NCI-H2029 treated with DMSO at 0.1 percent for 48 hours (cell line): ENCODE measurements at places on chromosomes 11 and 22.

- DNase-seq = no peak
These were observed 105.7 kb upstream of the B3GAT1 start for GRCh38 chr11:134517621-134518293.

DNA sequence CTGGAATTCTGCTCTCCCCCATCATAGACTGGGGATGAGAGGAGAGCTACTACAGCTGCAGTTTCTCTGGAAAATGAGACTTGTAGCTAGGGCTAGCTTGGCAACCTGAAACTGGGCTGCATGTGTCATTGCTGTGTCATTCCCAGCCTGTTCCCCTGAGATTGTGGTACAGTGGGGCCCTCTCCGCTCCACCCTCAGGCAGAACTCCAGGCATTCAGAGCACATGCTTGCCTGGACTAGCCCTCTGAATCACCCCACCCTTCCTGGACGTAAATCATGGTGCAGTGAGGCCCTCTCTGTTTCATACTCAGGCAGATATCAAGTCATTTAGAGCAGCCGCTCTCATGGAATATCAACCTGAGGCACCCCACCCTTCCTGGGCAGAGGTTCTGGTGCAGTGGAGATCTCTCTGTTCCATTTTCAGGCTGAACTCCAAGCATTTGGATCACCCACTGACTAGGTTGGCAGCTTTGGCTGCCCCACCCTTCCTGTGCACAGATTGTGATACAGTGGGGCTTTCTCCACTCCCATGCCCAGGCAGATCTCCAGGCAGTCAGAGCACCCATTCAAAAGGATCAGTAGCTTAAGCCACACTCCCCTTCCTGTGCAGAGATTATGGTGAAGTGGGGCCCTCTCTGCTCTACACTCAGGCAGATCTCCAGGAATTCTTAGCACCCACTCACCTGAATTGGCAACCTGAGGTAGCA is 274.4 kb downstream of the C11orf87 start:
- DNase-seq = no peak

DNA sequence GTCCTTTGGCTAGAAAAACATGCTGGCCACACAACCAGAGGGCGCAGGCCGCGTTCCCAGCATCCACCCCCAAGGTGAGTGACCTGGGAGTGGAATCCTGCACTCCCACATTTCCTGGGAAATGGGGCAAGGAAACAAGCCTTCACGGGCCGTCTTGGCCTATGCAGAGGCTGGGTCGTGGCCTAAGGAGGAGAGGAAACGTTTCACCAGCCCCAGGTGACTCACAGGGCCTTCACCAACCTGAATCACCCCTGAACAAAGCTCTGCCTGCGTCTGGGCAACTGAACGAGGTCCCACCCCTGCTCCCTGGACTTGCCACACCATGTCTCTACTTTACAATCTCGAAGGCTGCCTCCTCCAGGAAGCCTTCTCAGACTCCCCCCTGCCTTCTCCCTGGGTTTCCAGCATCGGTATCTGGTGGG is 13.2 kb downstream of the MYH9 start:
- no peak for DNase-seq

- no peak for DNase-seq
These were observed 22.4 kb upstream of the LRRC10B start for GRCh38 chr11:61486011-61486620.

DNA sequence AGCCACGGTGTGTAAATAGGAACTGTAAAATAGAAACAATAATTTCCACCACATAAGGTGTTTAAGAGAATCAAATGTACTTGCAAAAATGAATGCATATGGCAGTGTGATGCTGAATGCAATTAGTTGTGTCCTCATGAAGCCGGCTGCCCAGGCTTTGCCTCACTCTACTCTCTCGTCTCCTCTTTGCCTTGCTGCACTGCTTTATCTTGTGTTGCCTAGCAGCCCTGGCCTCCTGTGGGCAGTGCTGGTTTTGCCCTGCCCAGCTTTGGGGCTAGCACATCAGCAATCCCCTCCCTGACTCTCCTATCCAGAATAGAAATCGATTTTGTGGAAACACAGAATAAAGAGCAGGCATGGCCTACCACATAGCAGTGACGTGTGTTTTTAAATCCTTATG is 30.0 kb downstream of the LRRC32 start:
- no peak for DNase-seq

DNA sequence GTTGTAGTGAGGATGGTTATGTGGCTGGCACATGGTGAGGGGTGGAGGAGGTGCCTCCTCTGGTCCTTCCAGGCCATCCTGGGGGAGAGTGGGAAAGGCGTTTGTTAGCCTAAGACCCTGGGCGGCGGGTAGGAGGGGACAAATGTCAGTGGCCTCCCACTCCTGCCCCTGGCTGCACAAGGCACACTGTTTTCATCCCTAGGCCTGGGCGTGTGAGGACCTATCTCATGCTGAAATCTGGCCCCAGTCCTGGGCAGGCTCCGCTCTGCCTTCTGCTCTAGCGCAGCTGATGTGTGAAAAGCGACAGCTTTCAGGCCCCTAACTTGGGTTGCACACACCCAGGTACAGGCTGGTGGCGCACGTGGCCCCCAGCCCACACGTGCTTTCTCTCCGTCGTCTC is 32.1 kb downstream of the DAGLA start:
- no peak for DNase-seq

DNA sequence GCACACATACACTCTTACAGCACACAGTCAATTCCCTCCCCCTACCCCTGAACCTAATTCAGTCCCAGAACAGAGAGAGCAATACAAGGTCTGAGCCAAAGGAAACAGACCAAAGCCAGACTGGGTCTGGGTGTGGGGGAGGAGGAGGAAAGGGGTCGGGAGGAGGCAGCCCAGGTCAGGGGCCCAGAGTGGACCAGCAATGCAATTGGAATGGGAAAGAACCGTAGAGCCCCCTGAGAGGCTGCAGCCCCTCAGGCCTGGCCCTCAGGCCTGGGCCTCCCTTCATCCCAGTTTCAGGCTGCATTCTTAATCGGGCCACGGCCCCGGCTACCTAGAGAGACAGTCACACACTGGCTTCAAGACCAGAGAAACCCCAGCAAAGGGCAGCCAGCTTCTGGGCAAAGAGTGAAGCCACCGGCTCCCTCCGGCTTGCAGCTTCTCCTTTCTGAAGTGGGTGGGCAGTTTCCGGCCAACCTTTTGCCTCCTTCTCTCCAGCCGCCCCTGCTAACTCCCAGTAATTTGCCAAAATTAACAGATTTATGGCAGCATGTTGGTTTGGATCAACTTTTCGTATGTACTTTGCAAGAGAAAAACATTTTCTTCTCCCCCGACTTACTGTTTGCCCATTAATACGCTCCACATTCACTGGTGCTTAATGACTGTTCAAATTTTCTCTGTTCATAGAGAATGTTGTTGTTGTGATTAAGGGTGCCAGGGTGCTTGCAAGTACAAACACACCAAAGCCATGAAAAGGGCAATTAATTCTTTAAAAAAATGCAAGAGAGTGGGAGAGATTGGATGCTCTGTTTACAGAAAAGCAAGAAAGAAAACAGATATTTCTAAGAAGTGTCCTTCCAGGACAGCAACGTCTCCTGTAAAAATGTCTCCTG is 488.3 kb downstream of the MN1 start:
- no peak for DNase-seq
